ENCODE measurements at places on chromosomes 6 and 20.

DNA sequence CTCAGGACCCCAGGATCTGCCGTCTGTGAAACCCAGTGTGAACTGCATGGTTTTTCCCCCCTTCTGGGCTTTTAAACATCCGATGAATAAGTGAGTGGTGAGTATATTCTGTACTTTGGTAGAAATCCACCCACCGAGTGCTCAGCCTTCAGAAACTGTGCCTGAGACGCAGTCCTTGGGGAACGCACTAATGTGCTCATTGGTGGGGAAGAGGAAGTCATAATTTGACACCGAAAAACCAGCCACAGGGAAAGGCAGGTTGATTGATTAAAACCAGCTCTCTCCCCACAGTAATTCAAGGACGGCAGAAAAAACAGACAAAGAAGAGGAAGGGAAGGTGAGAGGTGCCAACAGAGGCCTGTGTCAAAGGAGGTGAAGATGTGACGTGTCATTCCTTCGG lies 21.7 kb downstream of the EDN3 start:
- DNase-seq: no peak

GRCh38 chr6:37850260-37850659 lies 30.7 kb downstream of the ZFAND3 start:
- DNase-seq: no peak

DNA sequence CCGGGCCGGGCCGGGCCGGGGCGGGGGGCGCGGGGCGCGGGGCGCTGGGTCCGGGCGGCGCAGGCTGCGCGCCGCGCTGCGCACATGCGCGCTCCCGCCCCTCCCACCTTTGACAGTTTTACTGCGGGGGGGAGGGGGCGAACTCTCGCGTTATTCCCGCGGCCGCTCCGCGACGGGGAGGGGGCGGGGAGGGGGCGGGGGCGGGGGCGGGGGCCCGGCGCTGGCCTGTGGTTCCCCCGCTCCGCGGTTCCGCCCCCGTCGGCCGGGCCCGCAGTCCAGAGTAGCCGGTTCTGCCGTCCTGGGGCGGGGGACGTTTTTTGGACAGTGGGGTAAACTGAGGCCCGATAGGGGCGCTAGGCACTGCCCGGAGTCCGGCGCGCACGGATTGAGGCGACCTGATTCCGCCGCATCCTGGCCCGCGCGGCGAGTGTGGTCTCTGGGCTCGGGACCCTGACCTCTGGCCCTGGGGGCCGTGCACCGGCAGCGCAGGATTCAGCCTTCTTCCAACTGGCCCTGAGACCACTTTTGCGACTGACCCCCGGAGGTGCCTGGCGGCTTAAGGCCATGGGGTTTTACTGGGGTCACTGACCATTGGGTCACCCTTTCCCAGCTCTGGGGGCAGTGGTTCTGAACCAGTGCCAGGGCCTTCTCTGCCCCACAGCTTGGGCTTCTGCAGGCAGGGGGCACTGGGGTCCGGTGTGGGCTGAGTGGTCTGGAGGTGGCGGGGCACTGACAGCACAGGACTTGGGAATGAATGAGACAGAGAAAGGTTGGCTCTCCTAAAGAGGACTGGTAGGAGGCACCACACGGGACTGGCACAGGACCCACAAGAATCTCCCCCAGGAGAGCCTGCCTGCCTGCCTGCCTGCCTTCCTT lies at the start of gene ZNF512B:
Gene ZNF512B, minus strand, starts transcription at position 93 of the 876 bp plus-strand sequence. CDS start 1,980 bp downstream, outside the sequence.
- peak; percentile 82 for DNase-seq

- no peak for DNase-seq
Measured at GRCh38 chr20:5046656-5047339, 45.5 kb upstream of the SLC23A2 start.

DNA sequence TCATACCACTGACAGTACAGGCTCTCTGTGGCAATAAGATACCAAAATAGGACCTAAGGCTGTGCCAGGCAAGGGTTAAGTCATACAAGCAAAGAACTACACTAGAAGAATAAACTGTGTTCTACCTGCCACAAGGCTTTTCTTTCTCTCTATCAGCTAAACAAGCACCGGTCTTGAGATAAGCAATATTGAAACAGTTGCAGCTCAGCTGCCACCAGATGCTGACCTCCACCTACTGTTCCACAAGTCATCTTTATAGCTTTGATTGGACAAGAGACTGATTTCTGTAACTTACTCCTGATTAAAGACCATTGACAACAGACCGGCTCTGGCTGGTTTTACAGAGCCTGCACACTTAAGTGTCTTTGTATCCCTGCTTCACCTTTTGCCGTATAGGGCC lies 24.1 kb downstream of the SCP2D1 start:
- DNase-seq: no peak

DNA sequence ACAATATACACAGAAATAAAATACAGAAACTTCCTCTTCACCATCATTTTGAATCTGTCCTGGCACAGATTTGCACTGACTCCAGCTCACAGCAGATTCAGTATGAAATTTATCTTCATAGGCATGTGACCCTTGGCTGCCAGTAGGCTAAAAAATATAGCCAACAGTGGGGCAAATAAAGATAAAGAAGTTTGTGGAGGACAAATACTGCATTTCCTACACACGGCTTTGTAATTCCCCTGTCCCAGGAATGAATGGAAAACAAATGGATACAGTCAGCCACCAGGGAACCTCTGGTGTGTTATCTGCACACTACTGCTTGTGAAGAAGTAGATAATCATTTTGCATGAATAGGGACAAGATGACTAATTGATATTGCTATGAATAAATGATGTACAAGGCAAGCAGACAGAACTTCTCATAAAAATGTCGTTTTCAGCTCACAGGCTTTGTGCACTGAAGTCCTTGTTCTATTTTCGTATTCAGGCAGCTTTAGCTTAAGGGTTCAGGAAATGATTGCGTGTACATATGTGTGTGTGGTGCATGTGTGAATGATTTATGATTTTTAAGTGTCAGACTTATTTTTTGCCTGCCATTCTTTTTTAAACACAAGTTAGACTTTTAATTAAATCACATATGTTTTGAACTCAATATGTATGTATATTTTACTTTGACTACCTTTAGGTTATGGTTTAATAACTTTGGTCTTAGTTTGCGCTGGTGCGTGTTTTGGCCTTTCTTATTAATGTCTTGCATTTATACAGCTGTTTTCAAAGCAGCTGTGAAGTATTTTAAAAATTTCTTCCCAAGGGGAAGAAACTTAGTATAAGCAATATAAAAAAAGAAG lies 543.8 kb upstream of the JAG1 start:
- no peak for DNase-seq

GRCh38 chr6:138568997-138569396 lies 69.7 kb upstream of the NHSL1 start:
- no peak for DNase-seq
